NCI-H1436 (cell line): ENCODE measurements at places on chromosomes 12 and 14.

- no peak for DNase-seq
Observed at GRCh38 chr12:108315486-108316105, 23.5 kb downstream of the CMKLR1 start.

GRCh38 chr12:129052373-129052772 is 199.1 kb downstream of the GLT1D1 start:
- no peak for DNase-seq

- DNase-seq = no peak
Observed at GRCh38 chr12:74049348-74049747, 488.3 kb upstream of the ATXN7L3B start.

DNA sequence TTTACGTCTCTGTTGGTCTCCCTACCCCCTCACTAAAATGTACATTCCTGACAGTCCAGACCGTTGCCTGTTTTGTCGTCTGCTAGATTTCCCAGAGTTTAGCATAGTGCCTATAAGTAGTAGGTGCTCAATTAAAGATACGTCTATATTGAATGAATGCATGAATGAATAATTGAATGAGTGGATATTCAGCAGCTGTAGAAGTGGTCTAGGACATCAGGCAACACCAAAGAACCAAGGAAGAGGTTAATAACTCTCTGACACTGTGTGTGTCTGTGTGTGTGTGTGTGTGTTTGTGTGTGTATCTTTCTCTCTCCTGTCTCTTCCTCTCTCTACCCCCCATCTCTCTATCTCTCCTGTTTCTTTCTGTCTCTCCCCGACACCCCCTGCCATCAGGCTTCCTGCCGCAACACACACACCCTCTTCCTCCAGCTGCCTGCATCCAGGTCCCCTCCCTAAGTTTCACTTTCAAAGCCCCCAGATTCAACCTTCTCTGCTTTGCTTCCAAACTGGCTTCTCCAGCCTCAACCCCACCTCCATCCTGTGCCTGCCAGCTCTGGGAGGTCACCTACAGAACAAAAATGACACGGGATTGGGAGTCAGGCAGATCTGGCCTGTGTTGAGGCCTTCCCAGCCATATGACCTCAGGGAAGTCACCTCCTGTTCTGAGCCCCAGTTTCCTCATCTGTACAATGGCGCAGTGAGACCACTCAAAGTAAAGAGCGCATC is 119.9 kb upstream of the NCOR2 start:
- no peak for DNase-seq
